ENCODE measurements at places on chromosomes 7 and 10. TPM values are rescaled to one million over a fixed set of nuclear protein-coding genes. Genes with fewer than 3 reads are reported as not detected.

The HTR5A gene
- total RNA-seq = not detected

The NUTM2B gene
- 0.51 TPM for total RNA-seq

The DBNL gene
- 88.2 TPM for total RNA-seq

The CHAT gene
- not detected for total RNA-seq

The ASCC1 gene
- total RNA-seq = 42.1 TPM

All from fibroblast of lung (primary cell).